Activated CD4-positive, alpha-beta T cell treated with anti-CD3 and anti-CD28 coated beads, Interleukin-2, amount 50 U/mL, for 24 hours (primary cell): ENCODE measurements at places on chromosomes 2 and 18.

GRCh38 chr2:33786881-33787280 lies 187.8 kb upstream of the FAM98A start:
- no peak for DNase-seq

- no peak for DNase-seq
Measured at GRCh38 chr2:122340246-122340645, 584.8 kb downstream of the TSN start.

DNA sequence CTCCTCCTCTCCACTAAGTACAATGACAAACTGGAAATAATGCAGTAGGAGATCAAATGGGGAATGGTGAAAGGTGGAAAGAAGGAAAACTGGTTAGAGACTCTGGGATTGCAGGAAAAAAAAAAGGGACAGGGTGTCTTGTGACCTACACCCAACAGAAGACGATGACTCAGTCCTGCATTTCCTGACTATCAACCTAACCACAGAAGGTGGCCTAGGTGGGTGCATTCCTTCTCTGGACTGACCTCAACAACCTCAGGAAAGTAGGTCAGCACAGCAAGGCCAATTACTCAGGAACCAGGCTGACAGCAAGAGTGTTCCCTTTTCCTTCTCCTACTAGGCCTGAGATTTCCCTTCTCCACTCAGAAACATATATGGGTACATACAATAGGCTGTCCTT lies 1386.4 kb upstream of the ZEB2 start:
- no peak for DNase-seq

DNA sequence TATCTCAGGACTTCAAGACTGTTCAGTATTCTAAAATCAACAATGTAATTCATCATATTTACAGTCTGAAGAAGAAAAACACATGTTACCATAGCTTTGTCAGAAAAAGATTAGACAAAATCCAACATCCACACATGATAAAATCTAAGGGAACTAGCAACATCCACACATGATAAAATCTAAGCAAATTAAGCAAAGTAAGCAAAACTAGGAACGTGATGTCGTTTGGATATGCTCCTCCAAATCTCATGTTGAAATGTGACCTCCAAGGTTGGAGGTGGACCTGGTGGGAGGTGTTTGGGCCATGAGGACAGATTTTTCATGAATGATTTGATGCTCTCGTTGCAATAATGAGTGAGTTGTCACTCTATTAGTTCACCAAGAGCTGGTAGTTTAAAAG lies 717.3 kb upstream of the HS6ST1 start:
- DNase-seq = no peak

- no peak for DNase-seq
Measured at GRCh38 chr2:54945391-54946219, 104.6 kb downstream of the RTN4 start.

DNA sequence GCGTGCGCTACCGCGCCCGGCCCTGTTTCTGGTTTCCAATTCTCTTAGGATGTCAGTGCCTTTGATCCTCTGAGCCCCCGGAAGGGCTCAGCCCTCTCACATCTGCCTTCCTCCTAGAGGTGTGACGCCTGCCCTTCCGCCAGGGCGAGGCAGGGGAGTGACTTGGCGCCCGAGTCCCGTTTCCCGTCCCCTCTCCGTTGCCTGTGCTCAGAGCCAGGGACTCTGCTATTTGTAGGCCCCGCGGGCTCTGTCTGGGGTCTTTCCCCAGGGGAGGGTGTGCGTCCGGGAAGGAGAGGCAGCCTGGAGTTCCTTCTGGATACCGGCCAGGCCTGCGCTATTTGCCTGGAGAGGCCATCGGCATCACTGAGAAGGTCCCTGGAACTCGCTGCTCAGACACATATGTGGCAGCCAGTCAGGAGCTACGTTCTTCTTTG lies 103.7 kb upstream of the TAF1B start:
- peak; percentile 33 for DNase-seq

DNA sequence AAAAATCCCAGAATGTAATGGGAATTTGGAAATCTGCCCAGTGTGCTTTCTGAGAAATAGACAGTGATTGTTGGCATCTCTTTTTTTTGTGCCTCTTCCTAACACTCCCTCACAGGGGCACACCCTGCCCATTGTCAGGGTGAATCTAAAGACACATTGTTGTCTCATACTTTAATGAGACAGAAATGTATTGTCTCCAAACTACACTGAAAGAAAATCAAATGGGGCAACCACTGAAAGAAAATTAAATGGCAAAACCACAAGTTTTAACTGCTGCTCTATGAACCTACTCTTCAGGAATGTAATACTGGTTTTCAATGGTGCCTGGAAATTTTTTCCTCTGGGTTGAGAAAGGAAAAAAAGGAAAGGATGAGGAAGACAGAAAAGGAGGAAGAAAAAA lies 43.2 kb upstream of the GLS start:
- DNase-seq = no peak

- no peak for DNase-seq
Measured at GRCh38 chr2:17043173-17043572, 377.5 kb upstream of the CYRIA start.

- no peak for DNase-seq
Measured at GRCh38 chr2:224281374-224281773, 120.5 kb downstream of the FAM124B start.

DNA sequence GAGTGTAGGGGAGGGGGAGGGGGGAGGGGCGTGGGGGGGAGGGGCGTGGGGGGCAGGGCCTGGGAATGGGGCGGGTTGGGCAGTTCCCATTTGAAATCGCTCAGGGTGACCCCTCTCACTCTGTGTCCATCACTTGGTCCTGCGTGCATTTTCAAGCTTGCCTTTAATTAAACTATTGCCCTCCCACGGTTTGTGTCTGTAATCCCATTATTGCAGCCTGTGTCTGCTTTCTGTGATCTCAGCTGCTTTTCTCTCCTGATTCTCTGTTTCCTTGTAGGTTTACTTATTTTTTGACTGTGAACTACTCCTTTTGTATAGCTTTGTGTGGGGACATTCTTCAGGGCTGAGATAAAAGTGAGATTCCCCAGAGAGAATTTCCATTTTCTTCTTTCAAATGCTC lies 1.3 kb downstream of the DCDC2C start:
- no peak for DNase-seq

DNA sequence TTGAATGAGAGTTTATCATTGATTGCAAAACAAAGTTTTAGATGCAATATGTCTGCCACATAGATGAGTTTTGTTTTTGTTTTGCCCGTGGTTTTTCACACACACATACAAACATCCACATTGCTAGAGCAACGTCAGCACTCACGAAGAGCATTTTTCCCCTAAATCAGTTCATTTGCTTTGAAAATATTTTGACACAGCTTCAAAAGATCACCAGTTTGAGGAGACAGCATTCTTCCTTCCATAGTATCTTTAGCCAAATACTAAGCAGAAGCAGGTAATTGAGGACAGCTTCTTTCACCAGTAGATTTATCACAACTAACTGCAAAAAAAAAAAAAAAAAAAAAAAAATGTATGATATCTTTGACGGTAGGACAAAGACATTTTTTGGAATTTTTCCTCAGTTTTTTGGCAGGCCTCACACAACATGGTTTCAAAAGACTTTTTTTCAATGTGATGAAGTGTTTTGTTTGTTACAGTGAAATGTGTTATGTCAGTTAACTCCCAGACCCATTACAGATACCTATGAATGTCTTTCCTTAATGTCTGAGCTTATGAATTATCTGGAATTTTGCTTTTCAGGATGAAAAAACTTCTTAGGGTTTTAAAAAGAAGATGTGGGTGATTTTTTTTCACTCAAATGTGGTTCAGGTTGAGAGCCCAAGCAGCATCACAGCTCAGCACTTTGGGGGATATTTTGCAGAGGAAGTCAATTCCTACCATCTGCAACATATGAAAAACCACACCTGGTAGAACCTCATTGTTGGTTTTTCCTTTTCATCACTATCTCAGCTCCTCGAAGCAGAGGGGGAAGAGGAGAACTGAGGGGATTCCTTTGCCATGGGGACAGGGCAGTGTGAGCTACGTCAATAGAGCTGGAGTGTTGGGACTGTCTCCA lies 31.6 kb downstream of the AOX1 start:
- DNase-seq = no peak

- no peak for DNase-seq
Measured at GRCh38 chr2:29841386-29842004, 79.9 kb downstream of the ALK start.

DNA sequence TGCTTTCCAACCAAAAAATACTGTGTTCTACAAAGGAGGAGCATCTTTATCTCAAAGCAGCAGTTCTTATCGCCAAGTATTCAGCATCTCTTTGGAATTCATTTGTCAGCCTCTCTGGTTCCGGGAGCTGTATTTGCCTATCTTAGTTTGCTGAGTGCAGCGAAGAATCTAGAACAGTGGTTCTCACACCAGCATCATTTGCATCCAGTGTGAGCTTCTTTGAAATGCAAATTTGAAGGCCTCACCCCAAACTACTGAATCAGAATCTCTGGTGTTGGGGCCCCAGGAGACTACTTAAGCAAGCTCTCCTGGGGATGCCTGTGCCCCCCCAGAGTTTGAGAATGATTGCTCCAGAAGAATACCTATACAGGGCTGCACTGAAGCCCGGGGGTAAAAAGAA lies 1.5 kb upstream of the PTPN2 start:
- DNase-seq = no peak

DNA sequence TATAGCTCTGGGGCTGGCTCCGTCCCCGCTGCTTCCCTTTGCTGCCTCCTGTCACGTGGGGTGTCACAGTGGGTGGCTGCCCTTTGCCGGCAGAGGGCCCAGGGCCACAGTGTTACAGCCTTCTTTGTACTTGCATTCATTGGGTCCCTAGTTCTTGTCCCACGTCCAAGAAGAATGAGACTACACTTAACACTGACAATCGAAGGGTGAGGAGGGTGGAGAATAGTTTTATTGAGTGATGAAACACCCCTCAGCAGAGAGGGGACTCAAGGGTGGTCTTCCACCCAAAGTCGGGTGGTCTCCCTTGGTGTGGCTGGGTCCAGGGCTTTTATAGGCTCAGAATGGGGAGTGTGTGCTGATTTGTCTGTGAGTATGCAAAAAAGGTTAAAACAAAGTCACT lies 1.9 kb downstream of the ATG4B start:
- no peak for DNase-seq

GRCh38 chr2:232838406-232838874 lies 31.6 kb upstream of the SNORC start:
- no peak for DNase-seq

- DNase-seq = no peak
Measured at GRCh38 chr2:15770606-15771005, 169.7 kb upstream of the MYCN start.

- DNase-seq = no peak
Measured at GRCh38 chr2:40126006-40126405, 325.9 kb downstream of the SLC8A1 start.

- DNase-seq = no peak
Measured at GRCh38 chr2:221070106-221070505, 502.0 kb downstream of the EPHA4 start.

DNA sequence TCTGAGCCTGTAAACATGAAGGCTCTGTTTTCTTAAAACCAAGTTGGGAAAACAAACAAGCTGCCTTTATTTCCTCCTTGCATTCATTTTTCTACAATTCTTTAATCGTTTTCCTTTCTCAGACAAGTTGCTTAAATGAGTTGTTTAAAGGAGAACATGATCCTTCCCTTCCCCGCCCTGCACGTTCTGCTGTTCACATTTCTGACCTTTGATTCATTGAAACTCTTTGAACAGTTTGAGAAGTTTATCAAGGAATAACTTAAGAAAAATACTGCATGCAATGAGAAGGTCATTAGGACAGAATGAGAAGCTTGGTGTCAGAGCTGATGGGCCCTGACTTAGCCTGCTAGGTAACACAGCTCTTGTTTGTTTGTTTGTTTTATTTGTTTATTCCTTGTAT lies 181.6 kb downstream of the PARD3B start:
- DNase-seq = no peak

GRCh38 chr2:236642125-236642524 lies 72.5 kb downstream of the ACKR3 start:
- no peak for DNase-seq

- no peak for DNase-seq
Measured at GRCh38 chr2:240523451-240524281, 34.1 kb downstream of the ANKMY1 start.
